Choroid plexus epithelial cell (primary cell): ENCODE measurements at places on chromosomes 4 and X.

- peak; percentile 28 for DNase-seq
Measured at GRCh38 chr4:187276736-187277408, 553.2 kb upstream of the FAT1 start.

- DNase-seq, result peak; percentile 38
Measured at GRCh38 chr4:100317032-100317864, 127.0 kb upstream of the DDIT4L start.

DNA sequence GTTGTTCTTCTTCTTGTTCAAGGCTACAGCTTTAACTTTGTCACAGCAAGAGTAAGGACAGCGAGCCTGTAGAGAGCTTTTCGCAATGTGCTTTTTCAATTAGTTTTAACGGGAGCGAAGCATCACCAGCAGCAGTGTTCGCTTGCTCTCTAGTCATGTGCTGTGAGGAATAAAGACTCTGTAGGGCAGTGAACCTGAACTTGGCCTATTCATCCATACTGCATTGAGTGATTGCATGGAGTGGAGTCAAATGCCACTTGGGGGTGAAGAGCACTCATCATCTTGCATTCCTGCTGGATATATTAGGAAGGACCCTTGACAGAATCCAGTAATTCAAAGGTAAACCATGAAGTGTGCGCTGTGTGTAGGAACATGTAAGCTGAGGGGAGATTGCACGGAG, 240.0 kb downstream of the FRMPD4 start:
- no peak for DNase-seq

DNA sequence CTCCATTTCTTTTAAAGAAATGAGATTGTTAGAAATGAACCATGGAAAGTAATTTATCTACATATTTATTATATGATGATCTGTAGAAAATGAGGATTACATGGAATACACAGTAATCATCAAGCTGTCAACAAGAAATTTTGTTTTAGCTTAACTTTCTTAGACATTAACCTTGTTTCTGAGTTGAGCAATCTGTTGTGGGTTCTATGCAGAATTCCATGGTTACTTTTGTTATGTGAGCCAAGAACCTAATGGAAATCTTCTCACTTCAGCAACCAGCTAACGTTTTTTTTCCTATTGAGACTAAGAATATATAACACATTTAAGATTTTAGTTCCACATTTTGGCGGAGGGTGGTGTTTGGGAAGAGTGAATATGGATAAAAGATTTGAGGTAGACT, 136.1 kb upstream of the SLC4A4 start:
- DNase-seq, result no peak

- no peak for DNase-seq
Measured at GRCh38 chr4:82939414-82939813, 38.9 kb downstream of the THAP9 start.

DNA sequence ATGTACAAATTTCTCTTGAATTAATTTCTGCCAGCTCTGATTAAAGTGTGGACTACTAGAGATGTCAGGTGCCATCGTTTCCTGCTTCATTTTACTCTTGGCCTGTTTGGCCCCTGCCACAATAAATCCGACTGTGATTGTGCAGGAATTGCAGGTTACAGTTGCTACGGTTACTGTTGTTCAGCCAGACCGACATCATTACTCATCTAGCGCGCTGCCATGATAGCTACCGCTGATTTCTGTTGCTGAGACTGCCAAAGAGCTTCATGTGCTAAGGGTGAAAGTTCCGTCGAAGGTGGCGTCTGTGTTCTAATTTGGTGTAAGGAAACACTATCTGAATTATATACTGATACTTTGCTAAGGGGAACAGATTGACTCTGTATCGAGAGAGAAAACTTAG, 22.1 kb downstream of the SLIT2 start:
- no peak for DNase-seq

GRCh38 chrX:40544343-40545266, 36.2 kb upstream of the ATP6AP2 start:
- DNase-seq, result peak; percentile 2

DNA sequence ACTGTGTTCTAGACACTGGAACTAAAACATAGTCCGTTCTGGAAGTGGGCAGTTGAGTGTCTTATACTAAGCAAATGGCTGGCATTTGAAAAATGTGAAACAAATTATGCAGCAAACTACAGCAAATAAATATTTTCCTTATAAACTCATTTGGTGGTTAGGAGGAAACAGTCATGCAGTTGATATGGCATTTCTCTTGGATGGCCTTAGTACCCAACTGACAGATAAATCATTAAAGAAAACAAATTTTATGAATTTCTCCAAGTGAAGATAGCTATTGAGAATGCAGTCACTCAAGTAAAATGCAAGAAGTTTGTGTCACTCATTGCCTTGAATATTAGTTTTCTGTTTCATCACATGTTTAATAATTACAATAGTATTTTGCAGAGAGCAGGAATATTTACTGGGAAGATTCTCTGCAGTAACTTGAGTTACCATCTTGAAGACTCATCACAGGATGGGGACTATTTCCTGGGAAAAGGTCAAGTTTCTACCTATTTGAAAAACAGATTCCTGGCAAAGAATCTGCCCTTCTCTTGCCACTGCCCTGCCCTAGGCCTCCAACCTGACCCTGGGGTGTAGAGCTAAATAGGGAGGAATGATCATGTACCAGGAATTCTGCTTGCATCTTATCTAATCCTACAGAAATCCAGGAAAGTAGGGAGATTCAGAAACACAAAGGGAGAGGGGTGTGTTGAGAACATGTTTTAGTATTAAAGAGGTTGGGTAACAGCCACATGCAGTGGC, 105.9 kb downstream of the SH3RF1 start:
- peak; percentile 37 for DNase-seq

GRCh38 chrX:24398766-24399165, 38.3 kb downstream of the SUPT20HL1 start:
- DNase-seq, result no peak

DNA sequence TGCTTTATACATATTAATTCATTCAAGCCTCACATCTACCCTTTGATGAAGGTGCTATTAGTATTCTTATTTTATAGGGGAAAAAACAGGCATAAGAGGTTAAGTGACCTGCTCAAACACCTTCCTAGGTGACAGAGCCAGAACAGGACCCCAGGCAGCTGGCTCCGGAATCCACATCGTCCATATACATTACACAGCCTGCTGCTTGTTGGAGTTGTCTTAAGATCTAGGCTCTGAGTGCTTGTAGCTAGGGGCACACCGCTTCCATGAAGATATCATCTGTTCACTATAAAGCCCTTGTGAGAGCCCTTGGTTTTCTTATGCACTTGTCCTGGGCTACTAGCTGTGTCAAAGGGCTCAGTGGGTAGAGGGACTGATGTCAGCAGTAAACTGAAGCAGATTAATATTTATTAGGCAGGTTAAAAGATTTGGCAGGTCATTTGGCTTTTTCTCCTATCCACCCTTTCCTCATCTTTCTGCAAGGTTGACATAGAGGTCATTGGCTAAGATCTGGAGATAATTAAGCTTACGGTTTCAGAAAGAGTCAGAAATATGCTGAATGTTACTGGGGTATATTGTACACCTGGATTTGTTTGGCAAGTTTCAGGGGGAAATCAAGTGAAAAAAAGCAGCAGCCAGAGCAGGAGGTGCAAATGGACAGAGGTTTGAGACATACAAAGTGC, 195.4 kb downstream of the SOWAHB start:
- no peak for DNase-seq

DNA sequence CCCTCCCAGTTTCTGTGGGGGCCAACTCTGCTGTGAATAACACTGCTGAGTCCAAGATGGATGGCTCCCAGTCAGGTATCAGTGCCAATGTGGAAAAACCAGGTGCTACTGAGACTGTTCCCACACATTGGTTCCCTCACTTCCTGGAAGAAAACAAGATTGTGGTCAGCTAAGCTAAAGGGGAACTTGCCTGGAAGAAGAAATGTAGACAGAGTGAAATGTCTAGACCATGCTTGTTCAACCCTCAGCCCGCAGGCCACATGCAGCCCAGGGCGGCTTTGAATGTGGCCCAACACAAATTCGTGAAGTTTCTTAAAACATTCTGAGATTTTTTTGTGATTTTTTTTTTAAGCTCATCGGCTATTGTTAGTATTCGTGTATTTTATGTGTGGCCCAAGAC, 28.6 kb upstream of the UTP14A start:
- peak; percentile 5 for DNase-seq

GRCh38 chr4:141169391-141169790, 36.1 kb upstream of the RNF150 start:
- DNase-seq, result no peak

- DNase-seq, result no peak
Measured at GRCh38 chrX:18875256-18875878, 108.5 kb downstream of the PHKA2 start.

GRCh38 chrX:30659421-30659820, 6.2 kb downstream of the GK start:
- peak; percentile 93 for DNase-seq

- peak; percentile 56 for DNase-seq
Measured at GRCh38 chr4:122826553-122827257, at the start of gene FGF2. Gene FGF2 (plus strand): TSS chr4:122826831. CDS start chr4:122827175, 344 bp downstream.

GRCh38 chr4:26035921-26036320, 121.9 kb downstream of the SMIM20 start:
- no peak for DNase-seq

- DNase-seq, result no peak
Measured at GRCh38 chr4:94944726-94945125, 187.0 kb downstream of the BMPR1B start.
